ENCODE measurements at places on chromosomes 3 and 15.
A peak's percentile ranks its signal among the peaks of the same experiment; 100 is the strongest.

- no peak for DNase-seq
Observed at GRCh38 chr3:184158404-184158803, 3.2 kb downstream of the DVL3 start.

- no peak for DNase-seq
Observed at GRCh38 chr3:71226565-71227269, 356.8 kb downstream of the FOXP1 start.

- no peak for DNase-seq
Observed at GRCh38 chr3:3315846-3316245, 136.4 kb upstream of the CRBN start.

- no peak for DNase-seq
Observed at GRCh38 chr3:196275126-196275525, 12.4 kb downstream of the PCYT1A start.

DNA sequence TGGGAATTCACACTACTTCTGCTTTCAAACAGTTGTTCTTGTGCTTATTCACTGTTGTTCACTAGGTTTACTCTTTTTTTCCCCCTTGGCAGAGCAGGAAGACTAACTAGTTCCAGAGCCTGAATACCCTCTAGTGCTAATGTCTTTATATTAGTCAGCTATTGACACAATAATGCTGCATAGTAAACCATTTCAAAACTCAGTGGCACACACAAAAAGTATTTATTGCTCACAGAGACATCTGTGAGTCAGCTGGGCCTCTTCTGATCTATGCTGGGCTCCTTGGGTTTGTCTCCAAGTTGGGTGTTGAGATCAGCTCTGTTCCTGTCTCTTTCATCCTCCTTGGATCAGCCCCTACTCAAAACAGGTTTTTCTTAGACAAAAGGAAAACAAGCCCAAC lies 51.1 kb downstream of the RSRC1 start:
- no peak for DNase-seq

DNA sequence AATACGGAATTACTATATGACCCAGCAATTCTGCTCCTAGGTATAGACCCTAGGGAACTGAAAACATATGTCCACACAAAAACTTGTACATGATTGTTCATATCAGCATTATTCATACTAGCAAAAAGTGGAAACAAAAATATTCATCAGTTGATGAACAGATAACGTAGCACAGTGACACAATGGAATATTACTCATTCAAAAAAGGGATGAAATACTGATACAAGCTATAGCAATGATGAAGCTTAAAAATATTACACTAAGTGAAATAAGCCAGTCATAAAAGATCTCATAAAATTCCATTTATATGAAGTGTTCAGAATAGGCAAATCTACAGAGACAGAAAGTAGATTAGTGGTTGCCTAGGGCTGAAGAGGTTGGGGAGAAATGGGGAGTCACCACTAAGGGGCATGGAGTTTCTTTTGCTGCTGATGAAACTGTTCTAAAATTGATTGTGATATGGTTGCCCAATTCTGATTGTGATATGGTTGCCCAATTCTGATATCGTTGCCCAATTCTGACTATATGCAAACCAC lies 10.5 kb downstream of the C15orf61 start:
- no peak for DNase-seq

- no peak for DNase-seq
Observed at GRCh38 chr3:22121068-22121701, 370.2 kb upstream of the ZNF385D start.

GRCh38 chr3:49673715-49674496 lies at the start of gene APEH:
TSS of gene APEH (plus strand) at chr3:49674351. CDS start at chr3:49674402, 51 bp downstream.
- peak; percentile 99 for DNase-seq

DNA sequence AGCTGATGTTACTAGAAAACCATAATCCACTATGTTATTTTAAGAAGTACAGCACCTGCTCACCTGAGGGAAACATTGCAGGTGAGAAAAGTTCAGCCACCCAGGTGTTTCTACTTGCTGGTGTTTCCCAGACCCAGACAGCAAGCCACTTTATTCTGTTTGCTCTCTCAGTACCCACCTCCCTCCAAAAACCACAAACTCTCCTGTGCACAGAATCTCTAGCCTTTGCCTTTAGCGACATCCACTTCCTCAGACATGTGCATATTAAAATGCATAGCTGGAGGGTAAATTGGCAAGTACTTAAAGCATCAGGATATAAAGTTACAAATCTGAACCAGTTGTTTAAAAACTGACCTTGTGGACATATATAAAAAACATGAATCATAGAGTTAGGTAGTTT lies 36.7 kb downstream of the VGLL3 start:
- DNase-seq = no peak

DNA sequence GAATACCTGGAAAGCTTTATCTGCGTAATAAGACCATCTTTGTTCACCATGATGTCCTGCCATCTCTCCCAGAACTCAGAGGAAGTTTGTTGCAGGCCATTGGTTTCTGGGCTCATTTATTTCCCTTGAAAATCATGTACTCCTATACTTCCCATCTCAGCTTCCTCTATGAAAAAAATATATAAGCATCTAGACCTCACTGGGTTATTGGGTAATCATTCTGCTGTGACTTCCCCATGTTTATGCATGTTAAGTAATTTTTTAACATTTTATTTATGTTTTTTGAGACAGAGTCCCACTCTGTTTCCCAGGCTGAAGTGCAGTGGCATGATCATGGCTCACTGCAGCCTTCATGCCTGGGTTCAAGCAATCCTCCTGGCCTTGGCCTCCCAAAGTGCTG lies 184.5 kb downstream of the ZPLD1 start:
- DNase-seq = no peak

DNA sequence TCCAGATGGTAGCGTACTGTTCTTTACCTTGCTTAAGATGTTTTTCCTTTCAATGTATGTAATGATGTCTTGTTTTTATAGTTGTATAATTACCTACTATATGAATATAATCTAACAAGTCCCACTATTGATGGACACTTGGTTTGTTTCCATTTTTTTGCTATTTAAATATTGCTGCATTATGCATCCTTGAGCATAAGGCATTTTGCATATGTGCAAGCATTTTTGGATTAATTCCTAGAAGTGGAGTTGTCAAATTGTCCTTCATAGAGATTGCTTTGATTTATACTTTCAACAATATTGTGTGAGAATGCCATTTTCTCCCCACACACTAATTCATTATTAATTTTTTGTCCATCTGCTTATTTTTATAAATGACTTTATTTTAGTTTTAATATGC lies 17.7 kb downstream of the TOPAZ1 start:
- no peak for DNase-seq

DNA sequence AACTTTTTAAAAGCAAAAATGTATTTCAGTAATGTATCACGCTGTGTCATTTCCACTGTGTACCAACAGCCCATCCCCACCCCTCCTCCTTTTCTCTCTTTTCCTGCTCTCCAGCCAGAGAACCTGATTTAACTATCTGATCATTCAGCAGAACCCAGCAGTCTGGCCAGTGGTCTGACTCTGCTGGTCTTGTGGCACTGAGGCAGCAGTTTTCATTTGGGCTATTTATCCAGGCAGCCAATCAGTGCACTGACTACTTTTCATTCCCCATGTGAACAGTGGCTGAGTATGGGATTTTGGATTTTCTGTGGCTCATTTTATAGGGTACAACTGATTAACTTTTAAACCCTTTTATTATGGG lies 56.3 kb downstream of the GPR171 start:
- DNase-seq = no peak

DNA sequence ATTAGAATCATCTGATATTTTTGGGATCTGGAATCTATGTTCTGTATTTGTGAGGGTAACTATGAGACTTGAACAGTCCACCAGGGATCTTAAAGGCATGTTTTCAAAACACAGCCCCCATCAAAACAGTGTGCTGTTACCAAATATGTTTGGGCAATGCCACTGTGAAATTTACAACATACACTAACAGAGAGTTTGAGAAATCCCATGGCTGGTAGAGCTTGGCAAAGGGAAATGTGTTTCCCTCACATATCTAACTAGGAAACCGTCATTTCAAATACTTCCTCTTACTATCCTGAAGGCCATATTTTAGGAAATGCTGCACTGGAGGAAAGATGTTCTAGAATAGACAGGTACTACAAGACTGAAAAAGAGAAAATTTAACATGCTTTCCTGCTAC lies 607.4 kb downstream of the FHIT start:
- DNase-seq = no peak

GRCh38 chr15:31598620-31599019 lies 272.0 kb downstream of the KLF13 start:
- DNase-seq = no peak

GRCh38 chr15:90654233-90655136 lies 62.7 kb upstream of the BLM start:
- no peak for DNase-seq

GRCh38 chr3:153180860-153181372 lies 18.9 kb downstream of the RAP2B start:
- no peak for DNase-seq

- DNase-seq = no peak
Observed at GRCh38 chr3:171132873-171133272, 106.4 kb upstream of the SLC2A2 start.

DNA sequence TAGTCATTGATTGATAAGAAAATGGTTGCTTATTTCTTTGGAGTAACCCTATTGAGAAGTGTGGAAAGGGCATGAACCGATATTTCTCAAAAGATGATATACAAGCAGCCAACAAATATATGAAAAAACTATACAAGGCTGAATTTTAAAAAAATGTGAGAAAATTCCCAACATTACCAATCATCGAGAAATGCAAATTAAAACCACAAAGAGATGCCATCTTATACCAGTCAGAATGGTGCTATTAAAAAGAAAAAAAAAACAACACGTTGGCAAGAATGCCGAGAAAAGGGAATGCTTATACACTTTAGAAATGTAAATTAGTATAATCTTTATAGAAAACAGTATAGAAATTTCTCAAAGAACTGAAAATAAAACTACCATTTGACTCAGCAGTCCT lies 77.7 kb upstream of the ROBO1 start:
- DNase-seq = no peak

- DNase-seq = no peak
Observed at GRCh38 chr3:145807990-145808389, 353.0 kb downstream of the PLOD2 start.

DNA sequence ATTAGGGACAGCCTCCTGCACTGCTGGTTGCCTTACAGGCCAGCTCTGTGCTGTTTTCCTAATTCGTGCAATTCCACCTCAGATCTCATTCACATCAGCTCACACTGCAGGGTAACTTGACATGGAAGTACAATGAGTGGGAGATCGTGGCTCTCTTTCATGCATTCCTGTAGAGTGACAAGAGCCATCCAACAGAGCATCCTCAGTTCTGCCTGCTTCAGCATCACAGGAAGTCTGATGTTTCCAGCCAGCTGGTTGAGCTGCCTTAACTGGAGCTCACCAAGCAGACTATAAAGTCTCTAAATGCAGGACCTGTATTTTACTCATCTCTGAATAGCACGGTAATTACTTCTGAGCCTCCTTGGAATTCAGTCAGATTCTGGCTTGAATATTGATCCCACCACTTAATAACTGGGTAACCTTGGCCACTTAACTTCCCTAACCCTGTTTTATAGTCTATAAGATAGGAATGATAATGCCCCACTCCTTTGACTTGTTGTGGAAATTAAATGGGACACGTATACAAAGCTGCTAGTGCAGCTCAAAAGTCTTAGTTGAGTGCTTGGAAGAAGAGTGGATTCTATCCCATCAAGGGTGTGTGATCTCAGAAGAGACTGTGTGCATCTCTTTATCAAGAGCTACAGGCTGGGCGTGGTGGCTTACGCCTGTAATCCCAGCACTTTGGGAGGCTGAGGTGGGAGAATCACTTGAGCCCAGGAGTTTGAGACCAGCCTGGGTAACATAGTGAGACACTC lies 1.4 kb upstream of the DIS3L start:
- no peak for DNase-seq

- peak; percentile 17 for DNase-seq
Observed at GRCh38 chr3:4290272-4290893, 12.8 kb upstream of the SETMAR start.

DNA sequence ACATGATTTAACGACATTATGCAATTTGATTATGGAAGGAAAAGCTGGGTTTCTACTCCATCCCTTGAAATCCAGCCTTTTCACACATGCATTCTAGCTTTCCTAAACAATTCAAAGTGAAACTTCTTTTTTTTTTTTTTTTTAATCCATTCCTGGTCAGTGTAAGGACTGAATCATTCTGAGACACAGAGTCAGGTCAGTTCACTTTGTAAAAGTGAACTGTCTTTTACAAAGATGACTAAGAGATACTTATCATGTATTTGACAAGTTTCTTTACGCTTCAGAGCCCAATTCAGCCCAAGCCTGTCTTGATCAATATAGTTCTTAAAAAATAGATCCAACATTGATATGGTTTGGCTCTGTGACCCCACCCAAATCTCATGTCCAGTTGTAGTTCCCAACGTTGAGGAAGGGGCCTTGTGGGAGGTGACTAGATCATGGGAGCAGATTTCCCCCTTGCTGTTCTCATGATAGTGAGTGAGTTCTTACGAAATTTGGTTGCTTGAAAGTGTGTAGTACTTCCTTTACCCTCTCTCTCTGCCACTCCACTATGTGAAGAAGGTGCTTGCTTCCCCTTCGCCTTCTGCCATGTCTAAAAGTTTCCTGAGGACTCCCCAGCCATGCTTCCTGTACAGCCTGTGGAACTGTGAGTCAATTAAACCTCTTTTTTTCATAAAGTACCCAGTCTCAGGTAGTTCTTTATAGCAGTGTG lies 345.6 kb upstream of the THBS1 start:
- no peak for DNase-seq

- no peak for DNase-seq
Observed at GRCh38 chr3:9211155-9211950, 38.1 kb downstream of the SRGAP3 start.

- no peak for DNase-seq
Observed at GRCh38 chr15:78044407-78045155, 32.9 kb downstream of the TBC1D2B start.

GRCh38 chr3:189365609-189366564 lies 194.1 kb downstream of the TPRG1 start:
- no peak for DNase-seq

GRCh38 chr3:161691677-161692076 lies 195.1 kb downstream of the OTOL1 start:
- no peak for DNase-seq

DNA sequence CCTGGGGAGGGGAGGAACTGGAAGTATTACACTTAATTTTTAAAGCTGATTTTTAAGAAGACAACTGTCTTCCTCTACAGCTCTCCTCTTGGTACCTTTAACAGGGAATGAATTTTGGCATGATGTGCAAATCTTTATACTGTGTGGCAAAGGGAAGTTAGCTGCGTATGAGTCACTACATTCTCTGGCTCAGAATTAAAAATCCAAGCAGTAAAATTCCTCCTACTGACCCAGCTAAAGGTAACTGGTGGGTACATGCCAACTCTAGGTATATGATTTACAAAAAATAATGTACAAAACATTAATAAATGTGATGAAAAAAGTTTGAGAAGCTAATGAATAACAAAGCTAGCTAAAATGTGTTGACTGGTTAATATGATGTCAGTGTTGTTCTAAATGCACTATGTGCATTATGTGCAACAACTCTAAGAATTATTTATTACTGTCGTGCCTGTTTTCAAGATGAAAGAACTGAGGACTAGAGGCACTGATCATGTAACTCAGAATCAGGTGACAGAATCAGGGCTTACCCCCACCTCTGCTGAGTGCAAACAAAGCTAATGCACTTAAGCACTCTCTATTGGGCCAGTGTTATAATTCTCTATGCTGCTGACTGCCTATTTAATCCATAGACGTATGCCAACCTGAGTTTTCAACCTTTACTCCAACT lies 194.7 kb upstream of the CADPS start:
- no peak for DNase-seq

- DNase-seq = no peak
Observed at GRCh38 chr15:79115986-79116665, 25.5 kb upstream of the RASGRF1 start.
